ENCODE measurements at places on chromosomes 2 and 18.

GRCh38 chr2:2715036-2715818 is 384.2 kb upstream of the MYT1L start:
- no peak for DNase-seq

GRCh38 chr2:3125001-3125760 is 252.4 kb downstream of the EIPR1 start:
- DNase-seq, result no peak

DNA sequence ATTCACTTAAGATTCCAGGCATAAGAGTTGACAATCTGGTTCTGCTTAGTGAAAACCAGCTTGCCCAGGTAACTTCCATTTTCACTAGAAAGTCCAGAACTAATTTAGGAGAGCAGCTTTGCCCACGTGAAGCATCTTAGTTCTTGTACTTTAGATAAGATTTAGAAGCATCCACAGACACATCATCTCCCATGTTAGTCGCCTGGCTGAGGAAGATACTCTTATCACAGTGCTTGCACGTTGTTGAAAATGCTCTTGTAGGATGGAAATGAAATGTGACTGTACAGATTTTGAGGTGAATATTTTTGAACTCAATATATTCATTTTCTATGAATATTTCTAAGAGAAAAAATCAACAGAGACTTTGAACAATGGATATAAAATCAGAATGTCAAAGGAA is 159.7 kb downstream of the SOCS6 start:
- DNase-seq, result no peak

- no peak for DNase-seq
Observed at GRCh38 chr2:68857202-68857845, 13.9 kb downstream of the BMP10 start.

DNA sequence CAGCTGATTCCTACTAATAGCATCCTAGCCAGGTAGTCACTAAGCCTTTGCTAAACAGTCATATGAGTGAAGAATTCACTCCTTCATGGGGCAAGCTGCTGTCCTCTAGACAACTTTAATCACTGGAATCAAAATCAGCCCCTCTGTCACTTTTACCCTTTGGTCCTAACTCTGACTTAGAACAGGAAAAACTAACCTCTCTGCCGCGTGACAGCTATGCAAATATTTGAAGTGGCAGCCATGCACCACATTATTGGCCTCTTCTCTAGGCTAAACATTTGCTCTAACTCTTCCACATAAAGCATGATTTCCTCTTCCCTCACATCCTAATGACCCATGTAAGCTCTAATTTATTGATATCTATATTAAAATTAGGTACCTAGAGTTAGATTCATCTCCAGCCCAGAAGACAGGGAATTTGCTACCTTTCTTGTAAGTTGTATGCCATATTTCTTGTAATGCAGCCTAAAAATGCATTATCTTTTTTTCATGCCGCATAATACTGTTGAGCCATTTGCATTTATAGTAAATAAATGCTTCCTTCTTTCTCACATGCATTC is 12.8 kb upstream of the ONECUT2 start:
- no peak for DNase-seq

- DNase-seq, result no peak
Observed at GRCh38 chr2:240458044-240458899, 22.8 kb downstream of the GPC1 start.

GRCh38 chr2:96531872-96532505 is 4.6 kb upstream of the ARID5A start:
- peak; percentile 74 for DNase-seq

- DNase-seq, result no peak
Observed at GRCh38 chr2:121319941-121320340, 34.9 kb upstream of the TFCP2L1 start.

- DNase-seq, result no peak
Observed at GRCh38 chr2:173099804-173100203, 24.2 kb downstream of the MAP3K20 start.

DNA sequence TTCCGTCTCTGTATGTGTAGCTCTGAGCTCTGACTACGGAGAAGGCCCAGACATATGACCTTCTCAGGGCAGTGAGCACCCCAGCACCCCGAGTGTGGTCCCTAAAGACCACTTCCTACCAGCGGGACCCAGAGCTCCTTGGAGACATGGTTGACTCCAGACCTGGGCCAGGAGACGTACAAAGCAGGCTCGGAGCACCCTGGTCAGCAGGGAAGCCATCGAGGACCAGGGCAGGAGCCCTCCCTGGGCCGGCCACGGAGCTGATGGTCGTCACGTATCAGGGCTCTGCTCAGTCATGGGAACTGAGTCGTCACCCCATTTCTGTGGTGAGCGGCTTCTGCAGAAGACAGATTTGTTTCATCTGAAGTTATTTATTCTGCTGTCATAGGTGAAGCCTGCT is 12.8 kb upstream of the NEU4 start:
- DNase-seq, result no peak

- DNase-seq, result no peak
Observed at GRCh38 chr2:100248044-100248330, 74.3 kb downstream of the LONRF2 start.

GRCh38 chr2:176324862-176325261 is 55.6 kb downstream of the MTX2 start:
- no peak for DNase-seq

Data from dorsolateral prefrontal cortex (tissue), 122 donors.